ENCODE measurements at places on chromosomes 5 and 9.

DNA sequence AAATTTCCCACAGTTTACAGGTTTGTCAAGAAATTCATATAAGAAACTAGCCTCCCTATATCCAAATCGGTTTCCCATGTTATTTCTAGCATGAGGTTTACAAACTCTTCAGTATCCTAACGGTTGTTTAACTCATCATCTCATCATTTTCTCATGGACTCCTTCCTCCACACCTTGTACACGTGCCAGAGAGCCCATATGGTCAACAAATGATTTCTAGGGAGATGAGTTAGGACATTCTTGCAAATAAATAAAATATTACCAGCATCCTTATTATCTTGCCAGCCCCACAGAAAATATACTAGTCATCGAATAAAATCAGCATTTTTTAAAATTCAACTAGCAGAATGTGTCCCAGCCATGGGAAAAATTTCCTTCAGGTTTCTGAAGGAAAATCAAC is 285.2 kb downstream of the EBF1 start:
- no peak for DNase-seq

DNA sequence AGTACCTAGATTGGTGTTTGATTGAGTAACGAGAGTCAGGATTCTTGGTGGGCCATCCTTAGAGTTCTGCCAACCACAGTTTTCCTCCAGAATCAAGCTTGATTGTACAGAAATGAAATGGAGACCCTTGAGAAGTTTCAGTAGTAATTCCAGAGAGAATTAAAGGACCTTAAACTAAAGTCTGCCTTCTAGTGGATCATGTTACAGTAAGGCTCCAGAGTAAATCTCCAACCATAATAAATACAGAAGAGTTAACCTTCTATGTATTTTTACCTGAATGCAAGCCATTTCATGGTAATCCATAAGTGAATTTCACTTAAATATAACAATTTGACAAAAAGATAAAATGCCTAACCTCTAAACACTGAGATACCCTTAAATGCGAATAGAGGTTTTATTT is 53.0 kb upstream of the CNTLN start:
- no peak for DNase-seq

- no peak for DNase-seq
Measured at GRCh38 chr9:113247640-113248039, 26.3 kb downstream of the SLC31A1 start.

DNA sequence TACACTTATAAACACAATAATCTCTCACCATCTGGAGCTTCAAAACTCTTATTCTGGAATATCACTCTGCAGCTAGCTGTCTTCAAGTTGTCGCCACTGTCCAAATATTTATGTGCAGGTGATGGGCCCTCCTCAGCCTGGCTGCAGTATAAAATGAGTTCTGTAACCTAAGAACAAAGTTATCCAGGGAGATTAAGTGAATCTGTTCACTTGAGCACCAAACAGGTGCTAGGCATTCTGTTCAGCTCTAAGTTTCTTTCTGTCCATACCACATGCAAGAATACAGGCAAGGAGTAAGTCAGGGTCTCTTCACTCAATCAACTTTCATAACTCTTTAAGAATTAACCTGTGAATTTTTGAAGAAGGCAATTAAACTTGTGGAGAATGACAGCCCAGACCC is 344.1 kb downstream of the PLK2 start:
- no peak for DNase-seq

GRCh38 chr9:33011831-33012230 is 10.4 kb upstream of the APTX start:
- DNase-seq = no peak

DNA sequence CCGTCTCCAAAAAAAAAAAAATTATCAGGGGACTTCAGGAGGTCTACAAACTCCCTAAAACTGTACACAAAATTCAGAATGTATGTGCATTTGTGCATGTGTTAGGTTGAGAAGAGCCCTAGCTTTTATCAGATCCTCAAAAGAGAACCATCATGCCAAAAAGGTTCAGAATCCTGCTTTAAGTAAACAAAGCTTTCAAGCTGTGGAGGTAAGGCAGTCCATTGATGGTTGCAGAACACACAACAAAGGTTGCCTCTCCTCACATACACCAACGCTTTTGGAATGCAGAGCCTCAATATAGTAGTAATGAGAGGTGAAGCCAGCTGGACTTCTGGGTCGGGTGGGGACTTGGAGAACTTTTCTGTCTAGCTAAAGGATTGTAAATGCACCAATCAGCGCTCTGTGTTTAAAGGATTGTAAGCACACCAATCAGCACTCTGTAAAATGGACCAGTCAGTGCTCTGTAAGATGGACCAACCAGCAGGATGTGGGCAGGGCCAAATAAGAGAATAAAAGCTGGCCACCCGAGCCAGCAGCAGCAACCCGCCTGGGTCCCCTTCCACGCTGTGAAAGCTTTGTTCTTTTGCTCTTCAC is 57.9 kb upstream of the RNF38 start:
- no peak for DNase-seq

- no peak for DNase-seq
Measured at GRCh38 chr5:180235077-180235476, 26.1 kb upstream of the RASGEF1C start.

DNA sequence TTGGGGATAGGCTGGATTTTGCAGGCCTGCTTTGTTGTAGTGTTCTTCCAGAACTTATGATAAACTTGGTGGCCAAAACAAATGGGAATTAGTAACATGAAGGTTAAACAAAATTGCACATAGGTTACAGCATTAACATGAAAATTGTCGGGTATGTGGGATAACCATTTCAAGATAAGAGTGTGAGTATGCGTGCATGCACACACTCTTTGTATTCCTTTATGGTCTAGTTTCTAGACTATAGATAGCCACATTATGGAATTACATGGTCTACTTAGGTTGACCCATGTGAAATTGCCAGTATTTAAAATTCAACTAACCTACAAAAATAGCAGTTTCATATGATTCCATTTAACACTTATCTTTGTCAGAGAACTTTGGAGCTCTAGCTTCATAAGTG is 1.4 kb downstream of the HMGCR start:
- no peak for DNase-seq

DNA sequence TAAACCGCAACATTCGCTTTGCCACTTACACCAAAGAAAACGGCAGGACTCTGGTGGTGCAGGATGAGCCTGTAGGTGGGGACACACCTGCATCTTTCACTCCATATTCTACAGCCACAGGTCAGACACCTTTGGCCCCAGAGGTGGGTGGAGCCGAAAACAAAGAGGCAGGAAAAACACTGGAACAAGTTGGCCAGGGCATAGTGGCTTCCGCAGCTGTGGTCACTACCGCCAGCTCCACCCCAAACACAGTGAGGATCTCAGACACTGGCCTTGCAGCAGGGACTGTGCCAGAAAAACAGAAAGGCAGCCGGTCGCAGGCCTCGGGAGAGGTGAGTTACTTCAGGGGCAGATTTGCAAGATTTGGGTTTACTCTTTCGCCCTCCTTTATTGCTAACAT is 33.8 kb downstream of the KDM3B start:
- no peak for DNase-seq

DNA sequence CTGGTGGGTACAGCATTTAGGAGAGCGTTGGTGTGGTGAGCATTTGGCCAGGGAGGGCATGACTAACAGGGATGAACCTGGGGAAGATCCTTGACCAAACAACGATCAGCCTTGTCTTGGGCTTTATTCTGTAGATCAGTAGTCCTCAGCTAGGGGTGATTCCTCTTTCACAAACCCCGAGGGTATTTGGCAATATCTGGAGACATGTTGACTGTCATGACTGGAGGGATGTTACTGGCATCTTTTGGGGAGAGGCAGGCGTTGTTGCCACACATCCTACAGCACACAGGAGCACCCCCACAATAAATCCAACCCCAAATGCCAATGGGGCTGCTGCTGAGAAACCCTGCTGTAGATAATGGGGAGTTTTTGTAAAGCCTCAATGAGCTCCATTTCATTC is 43.9 kb downstream of the OSTF1 start:
- no peak for DNase-seq

DNA sequence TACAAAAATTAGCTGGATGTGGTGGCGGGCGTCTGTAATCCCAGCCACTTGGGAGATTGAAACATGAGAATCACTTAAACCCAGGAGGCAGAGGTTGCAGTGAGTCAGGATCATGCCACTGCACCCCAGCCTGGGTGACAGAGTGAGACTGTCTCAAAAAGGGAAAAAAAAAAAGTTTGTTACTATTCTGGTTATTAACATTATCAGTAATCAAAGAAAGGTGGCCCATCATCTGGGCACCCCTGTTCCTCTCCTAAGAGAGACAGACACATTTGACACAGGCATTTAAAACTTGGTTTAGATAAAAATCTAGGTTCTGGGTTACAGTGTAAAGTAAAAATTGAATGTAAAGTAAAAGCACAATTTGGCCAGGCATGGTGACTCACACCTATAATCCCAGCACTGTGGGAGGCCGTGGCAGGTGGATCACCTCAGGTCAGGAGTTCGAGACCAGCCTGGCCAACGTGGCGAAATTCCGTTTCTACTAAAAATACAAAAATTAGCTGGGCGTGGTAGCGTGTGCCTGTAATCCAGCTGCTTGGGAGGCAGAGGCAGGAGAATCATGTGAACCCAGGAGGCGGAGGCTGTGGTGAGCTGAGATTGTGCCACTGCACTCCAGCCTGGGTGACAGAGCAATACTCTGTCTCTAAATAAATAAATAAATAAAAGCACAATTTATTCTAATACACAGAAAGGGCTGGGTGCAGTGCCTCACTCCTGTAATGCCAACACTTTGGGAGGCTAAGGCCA is 16.7 kb upstream of the PHYHD1 start:
- DNase-seq = no peak

- no peak for DNase-seq
Measured at GRCh38 chr5:122420537-122421236, 108.7 kb downstream of the SNCAIP start.

- DNase-seq = no peak
Measured at GRCh38 chr9:88106492-88106891, 31.8 kb downstream of the SPATA31C2 start.

GRCh38 chr9:2720179-2720654 is 2.9 kb downstream of the KCNV2 start:
- no peak for DNase-seq

- no peak for DNase-seq
Measured at GRCh38 chr9:113705306-113705927, 170.7 kb upstream of the ZNF618 start.

DNA sequence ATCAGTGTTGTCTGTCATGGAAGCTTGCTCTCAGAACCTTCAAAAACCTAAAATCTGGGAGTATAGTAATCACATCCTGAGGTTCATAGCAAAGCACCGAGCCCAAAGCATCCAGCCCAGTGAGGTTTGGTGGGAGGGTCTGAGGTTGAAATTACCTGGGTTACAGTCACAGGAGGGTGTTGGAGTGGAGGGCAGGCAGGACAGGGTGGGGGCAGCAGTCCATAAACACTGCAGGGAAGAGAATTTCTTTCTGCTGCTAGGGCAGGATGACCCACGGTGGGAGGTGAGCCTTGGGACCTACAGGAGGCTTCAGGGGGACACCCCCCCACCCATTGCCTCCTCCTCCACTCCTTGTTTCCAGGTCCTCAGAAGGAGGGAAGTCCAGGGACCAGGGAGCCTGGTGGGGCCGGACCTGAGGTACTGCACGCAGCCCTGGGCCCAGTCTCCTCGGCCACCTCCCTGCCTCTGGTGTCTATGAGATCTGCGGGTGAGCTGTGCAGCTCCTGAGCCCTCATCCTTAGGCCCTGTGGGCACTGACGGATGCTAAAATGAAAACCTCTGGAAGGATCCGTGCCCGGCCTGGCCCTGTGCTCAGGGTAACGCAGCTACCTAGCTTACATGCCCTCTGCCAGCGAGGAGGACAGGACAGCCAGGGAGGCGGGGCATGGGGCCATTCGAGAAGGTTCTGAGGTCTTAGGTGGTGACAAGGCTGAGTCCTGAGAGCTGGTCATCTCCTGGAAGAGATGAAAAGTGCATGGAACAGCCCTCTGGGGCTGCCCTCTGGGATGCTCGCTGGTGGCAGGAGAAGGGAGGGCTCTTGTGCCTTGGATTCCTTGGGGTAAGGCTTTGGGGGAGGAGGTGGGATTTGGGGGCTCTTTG is 1.8 kb upstream of the ADCY2 start:
- no peak for DNase-seq

- DNase-seq = no peak
Measured at GRCh38 chr9:6356904-6357303, 28.7 kb downstream of the TPD52L3 start.

GRCh38 chr9:98708933-98709911 is at the start of gene GABBR2:
GABBR2 (minus strand) TSS chr9:98708935; CDS start chr9:98708737, 198 bp downstream.
- no peak for DNase-seq

- no peak for DNase-seq
Measured at GRCh38 chr9:74309654-74310053, 187.5 kb upstream of the RORB start.

GRCh38 chr5:61115968-61116367 is 46.3 kb downstream of the SMIM15 start:
- DNase-seq = no peak

- DNase-seq = no peak
Measured at GRCh38 chr5:95083606-95084005, 201.3 kb downstream of the MCTP1 start.

- no peak for DNase-seq
Measured at GRCh38 chr5:17425385-17426070, 72.5 kb upstream of the TAF11L2 start.

DNA sequence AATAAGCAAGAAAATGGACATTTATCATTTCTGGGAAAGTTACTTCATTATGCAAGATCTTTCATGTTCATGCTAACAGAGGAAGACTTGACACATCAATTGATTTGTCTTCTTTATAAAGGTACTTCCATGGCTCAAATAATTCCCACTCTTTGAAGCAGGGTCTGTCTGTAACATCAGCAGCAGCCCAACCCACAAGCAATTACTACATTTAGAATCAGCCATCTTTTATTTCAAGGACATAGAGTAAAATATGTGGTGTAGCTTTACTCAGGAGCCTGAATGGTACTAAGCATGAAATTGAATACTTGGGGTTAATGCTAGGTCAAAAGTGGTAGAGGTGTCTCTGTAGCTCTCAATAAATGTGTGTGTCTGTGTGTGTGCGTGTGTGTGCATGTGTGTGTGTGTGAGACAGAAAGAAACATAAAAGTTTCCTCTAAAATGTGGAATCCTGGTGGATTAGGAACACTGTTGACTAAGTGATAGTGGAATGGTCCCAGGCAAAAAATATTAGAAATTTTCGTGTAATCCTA is 581.1 kb downstream of the CAAP1 start:
- DNase-seq = no peak

DNA sequence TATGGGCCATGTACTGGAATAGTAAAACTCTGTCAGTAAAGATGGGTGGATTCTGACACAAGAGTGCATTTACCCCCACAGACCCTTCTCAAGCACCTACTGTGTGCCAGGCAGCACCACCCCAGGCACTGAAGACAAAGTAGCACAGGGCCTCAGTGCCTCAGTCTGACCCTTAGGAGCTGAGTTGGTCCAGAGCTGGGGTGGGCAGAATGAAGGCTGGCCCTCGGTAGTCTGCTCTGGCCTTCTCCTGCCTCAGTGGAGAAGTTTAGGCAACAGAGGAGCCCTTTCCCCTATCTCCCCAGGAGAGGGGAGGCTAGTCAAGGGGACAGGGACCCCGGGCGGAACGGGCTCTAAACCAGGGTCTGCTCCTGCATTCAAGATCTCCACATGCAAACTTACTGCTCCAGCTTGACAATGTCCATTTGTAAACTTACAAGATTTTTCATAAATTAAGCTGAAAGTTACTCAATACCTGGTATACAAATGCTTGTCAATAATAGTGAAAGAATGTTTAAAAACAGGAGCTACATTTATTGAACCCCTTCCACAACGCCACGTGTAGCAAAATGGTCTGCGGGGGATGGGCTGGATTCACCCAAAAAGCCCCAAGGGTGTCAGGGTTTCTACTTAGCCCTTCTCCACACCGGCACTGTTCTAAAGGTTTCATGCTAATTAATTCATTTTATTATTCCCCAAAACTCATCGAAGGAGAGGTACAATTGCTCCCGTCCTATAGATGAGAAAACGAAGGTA is 1.5 kb downstream of the VDAC1 start:
- DNase-seq = no peak

GRCh38 chr5:23727271-23727670 is 219.9 kb downstream of the PRDM9 start:
- no peak for DNase-seq
